ENCODE measurements at places on chromosomes 5 and 9.
A peak's percentile ranks its signal among the peaks of the same experiment; 100 is the strongest.

- no peak for DNase-seq
Observed at GRCh38 chr5:35197351-35197750, 32.9 kb downstream of the PRLR start.

- no peak for DNase-seq
Observed at GRCh38 chr9:112774006-112774996, 23.7 kb downstream of the SNX30 start.

- DNase-seq = no peak
Observed at GRCh38 chr9:135714242-135715055, 12.5 kb downstream of the KCNT1 start.

GRCh38 chr9:34331196-34331595 lies 1.8 kb downstream of the NUDT2 start:
- no peak for DNase-seq

- DNase-seq = no peak
Observed at GRCh38 chr5:5116956-5117355, 23.2 kb upstream of the ADAMTS16 start.

GRCh38 chr9:15187589-15187988 lies 119.4 kb downstream of the TTC39B start:
- no peak for DNase-seq

DNA sequence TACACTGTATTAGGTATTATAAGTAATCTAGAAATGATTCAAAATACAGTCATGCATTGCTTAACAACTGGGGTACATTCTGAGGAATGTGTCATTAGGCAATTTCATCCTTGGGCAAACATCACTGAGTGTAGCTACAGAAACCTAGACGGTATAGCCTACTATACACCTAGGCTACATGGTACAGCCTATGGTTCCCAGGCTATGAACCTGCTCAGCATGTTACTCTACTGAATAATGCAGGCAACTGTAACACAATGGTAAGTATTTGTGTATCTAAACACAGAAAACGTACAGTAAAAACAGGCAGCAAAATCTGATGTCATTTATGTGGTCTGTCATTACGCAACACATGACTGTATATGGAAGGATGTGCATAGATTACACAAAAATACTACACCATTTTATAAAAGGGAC lies 96.8 kb downstream of the RAPGEF6 start:
- DNase-seq = no peak

DNA sequence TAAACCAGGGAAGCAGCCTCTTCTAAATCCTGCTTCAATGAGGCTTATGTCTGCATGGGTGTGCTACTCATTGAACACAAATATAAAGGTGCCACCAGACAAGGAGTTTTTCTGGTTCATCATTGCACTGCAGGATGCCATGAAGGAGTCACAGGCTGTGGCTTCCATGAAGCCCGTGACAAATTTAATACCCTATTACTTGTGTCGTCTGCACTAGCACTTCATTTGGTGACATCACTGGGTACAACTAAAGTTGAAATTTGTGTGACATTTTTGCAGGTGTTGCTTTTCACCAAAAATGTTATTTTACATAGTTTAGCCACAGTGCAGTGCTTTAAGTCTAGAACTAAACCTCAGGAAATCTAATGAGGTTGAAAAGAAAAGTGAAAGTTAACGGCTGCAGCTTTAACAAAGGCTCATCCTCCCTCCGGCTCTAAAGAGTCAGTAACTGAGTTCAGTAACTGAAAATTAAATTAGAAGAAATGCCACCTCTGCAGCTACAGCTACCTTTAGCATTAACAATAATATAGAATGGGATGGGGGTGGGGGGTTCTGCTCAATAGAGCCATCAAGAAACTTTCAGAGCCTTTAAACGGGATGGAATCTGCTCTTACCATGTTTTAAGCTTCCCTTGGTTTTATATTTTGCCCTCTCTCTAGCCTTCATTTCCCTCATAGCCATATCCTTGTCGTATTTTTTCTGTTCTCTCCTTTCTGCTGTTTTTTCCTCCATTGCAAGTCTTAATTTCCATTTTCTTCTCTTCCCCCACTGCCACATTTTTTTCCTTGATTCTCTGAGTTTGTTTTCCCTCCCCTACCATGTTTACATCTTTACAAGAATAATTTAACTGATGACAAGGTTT lies 233.8 kb upstream of the TMEM161B start:
- DNase-seq = peak; percentile 3

Measured in stimulated activated CD4-positive, alpha-beta T cell treated with anti-CD3 and anti-CD28 coated beads, Interleukin-1b, Interleukin-23, amount 100 ng/mL, for 48 hours (primary cell).